ENCODE measurements at places on chromosomes 2 and 18.

GRCh38 chr18:70322385-70322784 is 33.5 kb downstream of the SOCS6 start:
- no peak for DNase-seq

DNA sequence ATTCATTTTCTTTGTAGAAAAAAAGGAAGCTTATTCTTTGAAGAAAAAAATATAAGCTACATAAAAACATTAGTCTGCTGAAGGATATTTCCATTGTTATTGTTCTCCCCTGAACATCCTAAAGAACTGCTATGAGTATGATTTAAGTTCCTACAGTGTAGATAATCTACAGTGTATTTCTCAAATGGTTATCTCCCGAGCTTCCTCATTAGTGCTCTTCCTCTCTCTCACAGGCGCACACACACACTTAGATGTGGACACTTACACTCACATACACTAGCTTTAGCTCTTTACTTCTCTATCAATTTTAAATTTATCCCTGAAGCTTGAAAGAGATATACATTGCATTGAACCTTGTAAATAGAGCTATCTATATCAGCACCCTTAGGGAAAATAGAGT is 681.0 kb downstream of the KCNJ3 start:
- no peak for DNase-seq

GRCh38 chr2:18531194-18531593 is 29.3 kb downstream of the RDH14 start:
- no peak for DNase-seq

- DNase-seq = no peak
These were observed 47.5 kb upstream of the STAM2 start for GRCh38 chr2:152222975-152223637.

DNA sequence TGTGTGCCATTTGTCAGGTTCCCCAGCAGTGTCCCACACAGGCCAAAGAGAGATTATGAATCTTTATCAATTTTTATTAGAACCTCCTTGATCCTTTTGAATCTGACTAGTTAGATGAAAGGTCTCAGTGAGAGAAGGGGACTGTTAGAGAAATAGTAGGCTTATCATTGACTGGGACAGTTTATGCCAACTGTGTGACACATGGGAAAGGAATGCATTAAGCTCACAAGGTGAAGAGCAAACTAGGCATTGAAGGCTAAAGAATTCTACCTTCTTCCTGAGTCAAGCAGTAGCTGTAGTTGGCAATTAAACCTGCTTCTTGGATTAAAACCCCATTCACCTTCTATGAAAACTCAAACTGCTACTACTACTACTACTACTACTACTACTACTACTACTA is 389.6 kb upstream of the CDH19 start:
- DNase-seq = no peak
